ENCODE measurements at places on chromosomes 4 and X.
A peak's percentile ranks its signal among the peaks of the same experiment; 100 is the strongest.

DNA sequence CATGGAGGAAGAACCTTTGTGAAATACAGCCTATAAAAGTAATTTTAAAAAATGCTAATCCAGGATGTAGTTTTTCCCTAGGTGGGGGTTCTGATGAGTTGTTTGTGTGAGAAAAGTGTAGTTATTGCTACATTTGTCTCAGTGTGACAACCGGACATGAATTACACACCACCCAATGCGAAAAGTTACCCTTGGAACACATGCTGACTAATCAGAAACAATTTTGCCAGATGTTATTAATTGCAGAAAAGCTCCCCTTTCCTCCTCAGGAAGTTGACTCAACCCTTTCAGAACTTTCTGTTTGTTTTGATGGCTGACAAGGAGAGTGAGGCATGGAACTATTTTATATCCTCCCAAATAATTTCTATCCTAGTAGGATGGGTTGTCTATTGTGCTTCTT is 38.1 kb upstream of the EDA2R start:
- no peak for DNase-seq

GRCh38 chrX:38561951-38562719 is 793 bp downstream of the TSPAN7 start:
- peak; percentile 39 for DNase-seq

- DNase-seq, result no peak
These were observed 5.1 kb upstream of the TNIP2 start for GRCh38 chr4:2761035-2761923.

DNA sequence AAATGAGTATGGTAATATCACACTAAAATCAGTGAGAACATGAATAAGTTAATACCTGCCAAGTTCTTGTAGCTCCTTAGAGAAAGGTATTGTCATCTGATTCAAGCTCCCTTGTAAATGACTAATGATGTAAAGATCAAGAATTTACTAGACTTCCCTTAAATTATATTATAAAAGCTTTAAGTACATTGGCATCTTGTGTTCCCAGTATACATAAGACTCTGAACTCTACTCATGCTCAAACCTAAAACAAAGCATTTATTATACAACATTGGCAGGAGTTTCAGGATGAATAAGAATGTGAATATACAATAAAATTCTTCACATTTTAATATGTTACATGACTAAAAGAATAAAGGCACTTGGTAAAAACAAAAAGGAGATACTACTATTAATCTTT is 126.8 kb upstream of the UNC5C start:
- no peak for DNase-seq

- no peak for DNase-seq
These were observed 85.4 kb downstream of the WFS1 start for GRCh38 chr4:6355052-6355451.

- no peak for DNase-seq
These were observed 163.1 kb downstream of the CPE start for GRCh38 chr4:165541851-165542459.

DNA sequence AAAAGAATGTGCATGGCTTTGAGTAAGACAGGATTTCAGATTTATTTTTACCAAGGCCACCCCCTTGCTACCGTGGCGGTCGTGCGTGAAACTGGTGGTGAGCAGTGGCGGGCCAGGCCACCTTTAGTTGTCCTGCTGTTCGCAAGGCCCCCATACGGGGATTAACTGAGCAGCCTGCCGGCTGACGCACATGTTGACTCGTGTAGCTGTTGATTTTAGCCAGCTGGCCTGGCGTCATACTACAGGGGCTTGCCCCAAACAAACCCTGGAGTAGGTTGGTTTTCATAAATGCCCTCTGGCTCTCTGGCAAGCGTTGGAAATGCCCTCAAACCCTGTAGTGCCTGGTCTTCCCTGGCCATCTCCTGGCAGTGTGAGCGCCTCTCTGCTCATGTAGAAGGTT is 28.4 kb downstream of the WFS1 start:
- DNase-seq, result no peak

DNA sequence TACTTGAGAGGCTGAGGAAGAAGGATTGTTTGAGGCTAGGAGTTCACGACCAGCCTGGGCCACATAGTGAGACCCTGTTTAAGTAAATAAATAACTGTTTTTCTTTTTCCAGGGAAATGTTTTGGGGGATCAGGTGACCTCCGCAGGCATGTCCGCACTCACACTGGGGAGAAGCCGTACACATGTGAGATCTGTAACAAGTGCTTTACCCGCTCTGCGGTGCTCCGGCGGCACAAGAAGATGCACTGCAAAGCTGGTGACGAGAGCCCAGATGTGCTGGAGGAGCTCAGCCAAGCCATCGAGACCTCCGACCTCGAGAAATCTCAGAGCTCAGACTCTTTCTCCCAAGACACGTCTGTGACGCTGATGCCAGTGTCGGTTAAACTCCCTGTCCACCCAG is 30.5 kb downstream of the ZBTB49 start:
- no peak for DNase-seq

- DNase-seq, result no peak
These were observed 193.4 kb downstream of the UGT8 start for GRCh38 chr4:114791976-114792375.

GRCh38 chr4:27638163-27638915 is 777.7 kb downstream of the STIM2 start:
- DNase-seq, result no peak

DNA sequence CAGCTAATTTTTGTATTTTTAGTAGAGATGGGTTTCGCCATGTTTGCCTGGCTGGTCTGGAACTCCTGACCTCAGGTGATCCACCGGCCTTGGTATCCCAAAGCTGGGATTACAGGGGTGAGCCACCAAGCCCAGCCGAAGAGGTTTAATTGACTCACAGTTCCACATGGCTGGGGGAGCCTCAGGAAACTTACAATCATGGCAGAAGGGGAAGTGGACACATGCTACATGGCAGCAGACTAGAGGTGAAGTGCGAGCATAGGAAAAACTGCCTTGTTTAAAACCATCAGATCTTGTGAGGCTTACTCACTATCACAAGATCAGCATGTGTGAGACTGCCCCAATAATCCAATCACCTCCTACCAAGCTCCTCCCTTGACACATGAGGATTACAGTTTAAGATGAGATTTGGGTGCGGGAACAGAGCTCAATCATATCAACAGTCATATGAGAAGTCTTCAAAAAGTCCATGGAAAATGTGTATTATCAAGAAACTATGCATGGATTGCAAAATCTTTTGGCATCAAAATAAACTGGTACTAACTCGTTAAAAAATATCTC is 25.8 kb upstream of the RPL39 start:
- DNase-seq, result no peak

DNA sequence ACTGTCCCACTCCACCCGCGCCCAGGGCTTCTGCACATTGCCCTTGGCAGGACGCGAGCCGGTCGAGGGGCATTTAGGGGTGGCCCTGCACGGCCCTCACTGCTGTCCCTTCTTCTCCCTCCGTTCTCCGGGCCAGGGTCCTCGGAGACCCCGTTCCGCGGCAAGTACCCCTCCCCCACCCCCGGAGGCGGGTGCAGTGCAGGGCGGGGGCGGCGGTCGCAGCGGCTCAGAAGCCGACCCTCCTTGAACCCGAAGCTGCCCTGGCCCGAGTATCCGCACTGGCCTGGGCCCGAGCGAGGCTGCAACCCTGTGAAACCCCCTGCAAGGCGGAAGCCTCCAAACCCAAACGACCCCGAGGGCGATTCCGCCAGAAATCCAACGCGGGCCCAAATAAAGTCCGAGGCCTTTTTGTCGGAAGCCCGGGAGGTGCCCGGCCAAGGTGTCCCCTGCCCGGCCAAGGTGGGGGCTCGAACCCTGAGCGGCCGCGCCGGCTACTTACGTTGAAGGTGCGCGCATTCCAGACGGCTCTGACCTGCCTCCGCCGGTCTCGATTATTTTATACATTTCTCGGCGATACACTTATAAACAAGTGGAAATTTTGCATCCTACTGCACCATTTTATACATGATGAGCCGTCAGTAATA is 53.1 kb upstream of the TMEM33 start:
- peak; percentile 23 for DNase-seq

GRCh38 chr4:166432842-166433241 is 559.8 kb downstream of the TLL1 start:
- DNase-seq, result no peak

DNA sequence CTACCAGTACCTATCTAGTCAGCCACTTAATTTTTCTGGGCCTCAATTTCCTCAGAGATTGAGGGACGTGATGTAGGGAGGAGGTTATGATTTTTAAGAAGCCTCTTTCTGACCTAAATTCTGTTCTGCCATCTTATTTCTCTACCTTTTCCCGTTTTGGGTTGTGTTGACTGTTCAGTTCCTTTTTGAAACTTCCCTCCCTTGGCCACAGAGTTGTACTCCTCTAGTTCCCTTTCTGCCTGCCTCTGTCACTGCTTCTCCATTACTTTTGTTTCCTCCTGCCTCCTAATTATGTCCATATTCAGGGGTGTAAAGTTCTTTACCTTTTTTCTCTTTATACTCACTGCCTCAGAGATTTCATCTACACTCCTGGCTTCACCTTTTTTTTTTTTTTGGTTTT is 25.4 kb downstream of the CLCN5 start:
- DNase-seq, result no peak

DNA sequence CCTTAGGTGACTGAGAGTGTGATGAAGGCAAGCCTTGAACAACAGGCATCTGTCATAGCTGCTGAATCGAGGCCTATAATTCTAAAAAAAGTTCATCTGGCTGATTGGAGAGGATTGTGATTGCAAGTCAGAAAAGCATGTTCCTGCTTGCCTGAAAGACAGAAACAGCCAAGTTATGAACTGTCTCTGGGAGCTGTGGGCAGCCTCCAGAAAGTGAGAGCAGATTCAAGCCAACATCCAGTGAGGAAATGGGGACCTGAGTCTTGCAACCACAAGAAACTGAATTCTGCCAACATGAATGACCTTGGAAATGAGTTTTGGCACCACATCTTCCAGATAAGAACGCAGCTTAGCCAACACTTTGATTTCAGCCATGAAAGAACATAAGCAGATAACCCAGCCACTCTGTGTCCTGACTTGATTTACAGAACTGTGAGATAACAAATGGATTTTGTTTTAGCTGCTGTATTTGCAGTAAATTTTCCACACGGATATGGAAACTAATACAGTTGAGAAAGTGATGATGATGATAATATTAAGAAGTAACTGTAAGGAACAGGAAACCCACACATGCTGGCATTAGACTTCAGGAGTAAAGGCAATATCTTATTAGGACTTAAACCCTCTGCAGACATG is 240.3 kb upstream of the NDST3 start:
- DNase-seq, result no peak

- no peak for DNase-seq
These were observed 3.1 kb upstream of the FBXL5 start for GRCh38 chr4:15658136-15658770.

DNA sequence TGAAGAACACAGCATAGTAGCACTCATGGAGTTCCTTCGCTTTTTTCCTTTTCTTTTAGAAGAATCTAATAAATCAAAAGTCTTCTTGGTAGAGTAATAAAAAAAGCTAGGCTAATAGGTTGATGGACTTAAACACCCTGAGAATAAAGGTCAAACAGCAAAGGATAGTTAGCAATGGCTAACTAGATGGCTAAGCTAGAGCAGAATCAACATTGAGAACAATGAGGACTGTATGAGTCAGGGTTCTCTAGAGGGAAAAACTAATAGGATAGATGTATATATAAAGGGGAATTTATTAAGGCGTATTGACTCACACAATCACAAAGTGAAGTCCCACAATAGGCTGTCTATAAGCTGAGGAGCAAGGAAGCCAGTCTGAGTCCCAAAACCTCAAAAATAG is 550.9 kb downstream of the GLUD2 start:
- no peak for DNase-seq

GRCh38 chr4:120009731-120010130 is 56.9 kb downstream of the MAD2L1 start:
- no peak for DNase-seq

- DNase-seq, result no peak
These were observed 57.2 kb downstream of the USP38 start for GRCh38 chr4:143241892-143242291.

GRCh38 chrX:130347321-130347720 is 7.6 kb downstream of the SLC25A14 start:
- no peak for DNase-seq

DNA sequence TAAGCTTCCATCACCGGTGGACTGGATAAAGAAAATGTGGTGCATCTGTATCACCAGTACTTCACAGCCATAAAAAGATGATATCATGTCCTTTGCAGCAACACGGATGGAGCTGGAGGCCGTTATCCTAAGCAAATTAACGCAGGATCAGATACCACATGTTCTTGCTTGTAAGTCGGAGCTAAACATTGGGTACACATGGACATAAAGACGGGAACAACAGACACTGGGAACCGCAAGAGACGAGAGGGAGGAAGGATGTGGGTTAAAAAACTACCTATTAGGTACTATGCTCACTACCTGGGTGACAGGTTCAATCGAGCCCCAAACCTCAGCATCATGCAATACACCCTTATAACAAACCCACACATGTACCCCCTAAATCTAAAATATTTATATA is 16.3 kb upstream of the IDS start:
- DNase-seq, result no peak

- DNase-seq, result no peak
These were observed 235.2 kb downstream of the HEPH start for GRCh38 chrX:66399273-66399672.

- DNase-seq, result no peak
These were observed 177.6 kb downstream of the IQCM start for GRCh38 chr4:149638073-149638472.

- no peak for DNase-seq
These were observed 1794.9 kb upstream of the TENM3 start for GRCh38 chr4:180448306-180448705.

DNA sequence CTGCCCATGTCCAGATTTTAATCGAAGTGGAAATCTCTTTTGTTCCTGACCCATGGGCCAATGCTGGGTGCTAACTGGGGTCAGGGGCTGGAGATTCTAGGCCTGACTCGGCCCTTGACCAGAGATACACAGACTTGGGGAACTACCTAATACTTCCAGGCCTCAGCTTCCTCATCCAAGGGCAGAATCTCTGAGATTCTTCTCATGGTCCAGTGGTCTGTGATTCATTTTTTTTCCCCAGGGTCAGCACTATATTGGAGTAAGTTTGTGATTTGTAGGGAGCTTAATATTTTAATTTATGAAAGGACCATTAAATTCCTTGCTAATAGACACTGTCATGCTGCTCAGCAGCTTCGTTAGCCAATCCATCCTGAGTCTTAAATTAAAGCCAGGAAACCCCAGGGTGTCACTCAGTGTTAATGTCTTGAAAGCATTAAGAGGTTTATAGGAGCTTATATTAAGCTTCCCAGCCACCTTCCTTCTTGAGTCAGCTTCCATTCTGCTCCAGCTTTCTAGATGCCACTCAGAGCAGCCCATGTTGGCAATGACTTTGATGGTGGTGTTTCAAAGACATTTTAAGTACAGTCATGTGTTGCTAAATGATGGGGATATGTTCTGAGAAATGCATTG is 27.0 kb upstream of the PROM1 start:
- no peak for DNase-seq

DNA sequence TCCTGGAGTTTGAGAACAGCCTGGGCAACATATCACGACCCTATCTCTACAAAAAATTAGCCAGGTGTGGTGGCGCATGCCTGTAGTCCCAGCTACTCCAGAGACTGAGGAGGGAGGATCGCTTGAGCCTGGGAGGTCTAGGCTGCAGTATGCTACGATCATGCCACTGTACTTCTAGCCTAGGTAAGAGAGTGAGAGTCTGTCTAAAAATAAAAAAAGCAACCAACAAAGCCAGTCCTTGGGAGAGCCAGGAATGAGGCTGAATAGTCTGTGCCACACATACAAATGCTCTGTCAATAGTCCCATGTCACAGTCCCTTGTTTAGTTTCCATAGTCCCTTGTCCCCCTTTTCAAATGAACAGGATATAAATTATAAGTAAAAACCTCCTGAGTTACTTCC is 19.3 kb upstream of the PRSS48 start:
- DNase-seq, result no peak

Measured in natural killer cell (primary cell).